ENCODE measurements at places on chromosomes 2 and 18.

- DNase-seq, result no peak
Observed at GRCh38 chr2:29260142-29260772, 145.0 kb downstream of the CLIP4 start.

- no peak for DNase-seq
Observed at GRCh38 chr2:102358496-102358895, 2.9 kb downstream of the IL18R1 start.

DNA sequence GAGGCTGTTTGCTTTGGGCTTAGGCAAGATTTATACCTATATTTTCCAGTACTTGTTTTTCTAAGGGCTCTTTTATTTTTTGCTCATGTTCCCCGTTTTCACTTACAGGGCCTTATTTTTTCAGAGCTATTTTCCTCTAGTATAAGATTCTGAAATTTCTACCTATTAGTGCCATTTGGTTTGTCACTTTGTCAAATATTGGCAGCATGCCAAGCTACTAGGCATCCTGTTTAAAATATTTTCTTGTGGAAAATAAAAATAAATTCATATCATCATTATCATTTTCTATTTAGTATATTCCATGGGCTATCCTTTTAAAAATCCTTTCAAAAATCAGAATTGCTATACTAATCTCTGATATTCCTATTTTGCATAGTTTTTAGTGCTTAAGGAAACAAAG is 64.8 kb upstream of the CHST9 start:
- no peak for DNase-seq

GRCh38 chr2:10448576-10449485 is 704 bp upstream of the ODC1 start:
- DNase-seq, result peak; percentile 92

- no peak for DNase-seq
Observed at GRCh38 chr2:68916226-68916625, 36.5 kb downstream of the GKN2 start.

GRCh38 chr2:159714247-159714930 is 2.1 kb downstream of the MARCHF7 start:
- no peak for DNase-seq

DNA sequence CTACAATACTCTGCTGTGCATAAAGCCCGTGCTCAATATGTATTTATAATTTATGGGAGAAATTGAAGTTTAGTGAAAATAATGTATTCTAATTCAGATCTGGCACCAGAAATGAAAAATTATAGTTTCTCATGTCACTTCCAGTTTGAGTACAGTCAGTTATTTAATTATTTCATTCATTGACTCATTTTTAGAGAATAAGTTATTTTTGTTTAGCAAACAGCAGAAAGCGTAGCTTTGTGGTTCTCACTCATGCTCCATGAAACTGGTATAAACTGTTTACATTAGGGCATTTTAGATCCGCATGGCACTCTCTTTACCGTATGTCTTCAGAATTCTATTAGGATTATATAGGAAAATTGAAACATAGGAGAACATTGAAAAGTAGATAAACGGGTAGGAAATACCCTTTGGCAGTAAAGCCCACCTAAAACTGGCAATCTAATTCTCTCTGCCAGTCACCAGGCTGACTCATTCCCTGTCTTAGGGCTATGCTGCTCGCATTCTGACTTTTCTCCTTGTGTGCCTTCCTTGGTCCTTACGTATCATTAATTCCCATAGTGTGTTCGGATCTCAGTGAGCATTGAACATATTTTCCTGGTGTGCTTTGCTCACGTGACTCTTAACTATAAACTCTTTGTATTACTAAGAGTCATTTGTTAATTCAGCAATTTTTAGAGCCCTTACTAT is 106.0 kb downstream of the ZNF236 start:
- no peak for DNase-seq

DNA sequence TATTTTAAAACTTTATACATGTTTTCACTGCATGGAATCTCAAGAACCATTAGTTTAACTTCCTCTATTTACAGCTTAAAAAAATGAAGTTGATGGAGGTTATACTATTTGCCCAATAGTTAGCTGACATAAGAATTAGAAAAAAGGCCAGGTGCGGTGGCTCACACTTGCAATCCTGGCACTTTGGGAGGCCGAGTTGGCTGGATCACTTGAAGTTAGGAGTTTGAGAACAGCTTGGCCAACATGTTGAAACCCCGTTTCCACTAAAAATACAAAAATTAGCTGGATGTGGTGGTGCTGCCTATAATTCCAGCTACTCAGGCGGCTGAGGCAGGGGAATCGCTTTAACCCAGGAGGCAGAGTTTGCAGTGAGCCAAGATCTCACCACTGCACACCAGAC is 125.1 kb upstream of the CDH19 start:
- DNase-seq, result no peak
